ENCODE measurements at places on chromosomes 2 and 18. TPM values are rescaled to one million over a fixed set of nuclear protein-coding genes. Genes with fewer than 3 reads are reported as not detected.

DNA sequence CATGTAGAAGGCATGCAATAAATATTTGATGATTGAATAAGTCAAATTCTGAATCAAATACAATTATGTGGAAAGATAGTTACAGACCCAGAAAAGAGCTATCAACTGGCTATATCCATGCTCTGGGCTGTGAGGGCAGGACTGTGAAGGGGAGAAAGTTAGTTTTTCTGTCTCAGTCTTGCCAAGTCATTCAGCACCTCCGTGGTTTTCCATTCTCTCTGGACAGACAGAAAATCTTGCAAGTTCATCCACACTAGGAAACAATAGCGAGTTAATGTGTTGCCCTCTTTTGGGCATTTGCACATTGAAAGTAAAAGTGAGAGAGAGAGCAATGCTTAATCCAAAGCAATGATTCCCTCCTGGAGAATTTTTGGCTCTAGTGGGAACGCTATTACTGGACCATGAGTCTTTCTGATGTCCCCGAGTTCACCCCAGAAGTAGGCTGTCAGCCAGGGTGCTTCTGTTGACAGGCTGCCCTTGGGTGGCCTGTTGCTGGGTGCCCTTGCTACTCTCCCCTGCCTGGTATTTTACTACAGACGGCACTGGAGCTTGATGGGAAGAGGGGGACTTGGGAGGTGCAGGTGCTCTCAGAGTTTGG is 238.3 kb downstream of the LOXHD1 start:
- no peak for DNase-seq

Gene SF3B6
- 85.4 TPM for total RNA-seq

Gene AMER3
- total RNA-seq, result not detected

Gene CCDC148
- not detected for total RNA-seq

Gene ARL5A
- total RNA-seq, result 45.3 TPM

Gene TMEM163
- 2.3 TPM for total RNA-seq

Gene IER3IP1
- total RNA-seq, result 10.3 TPM

Gene ZNF804A
- total RNA-seq, result not detected

Gene CACNB4
- 0.14 TPM for total RNA-seq

Gene ALPP
- not detected for total RNA-seq

DNA sequence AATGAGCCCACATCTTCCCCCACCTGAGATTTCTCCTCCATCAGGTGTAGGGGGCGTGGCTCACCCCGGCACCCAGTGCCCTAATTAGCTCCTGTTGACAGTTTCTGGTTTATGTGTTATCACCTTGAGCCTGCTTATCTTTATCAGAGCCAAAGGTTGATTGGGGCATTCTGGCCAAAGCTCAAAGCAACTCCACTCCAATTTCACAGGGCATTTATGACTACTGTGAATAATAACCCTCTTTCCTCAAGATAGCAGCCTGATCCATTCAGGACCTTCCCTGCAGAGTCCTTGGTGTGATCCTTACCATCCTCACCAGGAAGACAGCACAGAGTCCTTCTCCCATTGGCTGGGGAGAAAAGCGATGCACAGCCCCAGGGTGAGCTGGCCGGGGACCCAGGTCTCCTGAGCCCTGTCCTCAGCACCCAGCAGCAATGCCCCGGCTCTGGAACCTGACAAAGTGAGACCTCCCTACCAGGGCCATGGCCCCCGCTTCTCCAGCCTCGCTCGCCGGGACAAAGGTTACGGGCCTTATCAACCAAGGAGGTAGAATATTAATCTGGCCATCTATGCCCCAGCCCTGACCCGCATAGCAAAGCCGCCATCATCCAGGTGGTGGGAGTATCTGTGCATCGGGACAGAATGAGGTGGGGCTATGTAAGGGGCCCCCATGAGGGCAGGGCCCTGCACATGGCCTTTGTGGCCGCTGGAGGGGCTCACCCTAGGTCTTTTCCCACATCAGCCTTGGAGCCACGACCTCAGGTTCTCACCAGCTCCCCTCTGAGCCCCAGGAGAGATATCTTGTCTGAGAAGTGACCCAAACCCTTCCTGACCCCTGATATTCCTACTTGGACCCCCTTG is 64.5 kb downstream of the ZFP36L2 start:
- no peak for DNase-seq

GRCh38 chr2:119760956-119761275 is 1.2 kb downstream of the PTPN4 start:
- DNase-seq, result no peak

DNA sequence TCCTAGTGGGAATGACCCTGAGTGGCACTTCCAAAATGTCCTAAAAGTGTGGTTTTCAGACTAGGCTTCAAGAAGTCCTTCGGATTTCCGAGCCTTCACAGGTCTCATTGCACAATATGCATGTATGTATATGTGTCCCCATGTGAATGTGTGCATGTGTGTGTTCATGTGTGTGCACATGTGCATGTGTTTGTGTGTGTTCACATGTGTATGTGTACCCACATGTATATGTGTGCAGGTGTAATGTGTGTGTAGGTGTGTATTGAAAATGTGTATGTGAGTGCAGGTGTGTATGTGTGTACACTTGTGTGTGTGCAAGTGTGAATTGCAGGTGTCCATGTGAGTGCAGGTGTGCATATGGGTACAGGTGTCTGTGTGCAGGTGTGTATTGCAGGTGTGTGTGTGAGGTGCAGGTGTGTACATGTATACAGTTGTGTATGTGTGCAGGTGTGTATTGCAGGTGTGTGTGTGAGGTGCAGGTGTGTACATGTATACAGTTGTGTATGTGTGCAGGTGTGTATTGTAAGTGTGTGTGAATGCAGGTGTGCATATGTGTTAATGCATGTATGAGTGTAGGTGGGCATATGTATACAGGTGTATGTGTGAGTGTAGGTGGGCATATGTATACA is 124.4 kb upstream of the EPB41L3 start:
- no peak for DNase-seq

DNA sequence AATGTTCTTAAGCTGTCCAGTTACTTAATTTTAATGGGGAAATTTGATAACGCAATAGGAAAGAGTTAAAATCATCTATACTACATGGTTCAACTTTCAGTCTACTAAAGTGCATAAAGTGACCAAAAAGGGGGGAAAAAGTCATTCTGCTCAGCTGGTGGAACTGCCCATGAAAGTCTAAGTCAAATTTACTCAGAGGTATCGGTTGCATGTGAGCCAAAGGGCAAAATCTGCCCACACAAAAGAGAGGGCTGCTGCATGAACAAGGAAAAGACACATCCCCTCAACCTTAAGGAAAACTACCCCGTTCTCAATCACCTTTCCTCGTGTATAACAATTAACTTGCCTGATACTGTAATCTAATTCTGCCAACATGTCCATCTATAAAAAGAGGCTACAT is 126.1 kb downstream of the TCF4 start:
- no peak for DNase-seq

- DNase-seq, result no peak
These were observed 64.0 kb downstream of the HIBCH start for GRCh38 chr2:190255676-190256075.

DNA sequence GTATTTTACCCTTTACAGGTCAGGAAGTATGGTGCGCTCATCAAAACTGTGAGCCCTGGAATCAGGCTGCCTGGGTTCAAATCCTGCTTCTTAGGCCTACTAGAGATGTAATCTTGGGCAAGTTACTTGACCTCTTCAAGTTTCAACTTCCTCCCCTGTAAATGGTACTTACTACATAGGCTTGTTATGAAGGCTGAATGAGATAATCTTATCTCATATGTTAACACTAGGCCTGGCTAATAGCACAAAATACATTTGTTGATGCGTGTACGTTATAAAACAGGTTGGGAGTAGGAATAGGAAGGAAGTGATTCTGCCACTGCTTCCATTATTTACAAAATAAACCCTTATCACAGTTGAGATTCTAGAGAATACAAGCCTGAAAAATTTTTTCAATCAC is 1.7 kb upstream of the RFTN2 start:
- DNase-seq, result no peak

GRCh38 chr18:9992300-9992972 is 78.6 kb downstream of the VAPA start:
- DNase-seq, result no peak

GRCh38 chr2:76825140-76825970 is 696.8 kb downstream of the LRRTM4 start:
- DNase-seq, result no peak

GRCh38 chr18:28766027-28766426 is 589.1 kb upstream of the CDH2 start:
- no peak for DNase-seq

DNA sequence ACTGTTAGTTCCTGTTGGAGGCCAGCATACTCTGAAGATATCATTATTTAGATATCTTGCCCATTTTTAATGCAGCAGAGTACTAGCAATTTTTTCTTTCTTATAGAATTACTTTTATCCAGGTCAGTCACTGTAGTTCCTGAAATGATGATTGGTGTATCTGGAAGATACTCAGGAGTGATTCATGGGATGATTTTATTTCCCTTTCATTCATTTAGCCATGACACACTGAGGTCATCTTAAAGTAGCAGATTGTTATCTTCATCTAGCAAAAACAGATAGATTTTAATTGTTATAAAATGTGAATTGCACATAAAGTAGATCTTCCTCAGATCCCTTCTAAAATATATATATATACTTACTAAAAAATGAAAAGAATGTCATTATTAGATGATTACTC is 109.1 kb downstream of the PIK3C3 start:
- DNase-seq, result no peak

Gene CPLX4
- not detected for total RNA-seq
